Hematopoietic multipotent progenitor cell treated with erythropoietin and hydrocortisone succinate and interleukin-3 and kit ligand, for 17 days (in vitro differentiated cells): ENCODE measurements at places on chromosomes 13 and 19.

DNA sequence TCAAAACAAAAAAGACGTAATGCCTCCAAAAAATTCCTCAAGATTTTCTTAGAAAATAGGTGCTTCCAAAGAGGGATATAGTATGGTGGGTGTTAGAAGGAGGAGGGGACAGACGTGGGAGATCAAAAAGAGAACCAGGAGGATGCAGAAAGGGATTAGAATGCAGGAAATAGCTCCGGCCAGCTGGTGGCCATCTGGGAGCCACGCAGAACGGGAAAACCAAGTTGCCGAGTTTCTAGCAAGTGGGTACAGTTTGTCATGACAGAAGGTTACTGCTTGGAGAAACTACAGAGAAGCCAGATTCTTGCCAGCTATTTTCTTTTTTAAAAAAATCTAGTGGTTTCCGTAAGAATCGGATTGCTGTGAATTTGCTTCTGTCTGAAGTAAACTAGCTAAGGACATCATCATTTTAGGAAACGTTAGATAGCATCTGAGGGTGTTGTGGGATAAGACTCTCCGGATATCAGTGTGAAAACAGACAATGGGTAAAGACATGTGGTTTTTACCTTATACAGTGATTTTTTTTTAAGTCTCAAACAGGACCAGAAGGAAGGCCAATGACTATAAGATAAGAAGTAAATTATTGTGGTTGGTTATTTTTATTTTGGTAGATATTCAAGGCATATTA, 104.9 kb downstream of the HSPH1 start:
- DNase-seq = no peak

DNA sequence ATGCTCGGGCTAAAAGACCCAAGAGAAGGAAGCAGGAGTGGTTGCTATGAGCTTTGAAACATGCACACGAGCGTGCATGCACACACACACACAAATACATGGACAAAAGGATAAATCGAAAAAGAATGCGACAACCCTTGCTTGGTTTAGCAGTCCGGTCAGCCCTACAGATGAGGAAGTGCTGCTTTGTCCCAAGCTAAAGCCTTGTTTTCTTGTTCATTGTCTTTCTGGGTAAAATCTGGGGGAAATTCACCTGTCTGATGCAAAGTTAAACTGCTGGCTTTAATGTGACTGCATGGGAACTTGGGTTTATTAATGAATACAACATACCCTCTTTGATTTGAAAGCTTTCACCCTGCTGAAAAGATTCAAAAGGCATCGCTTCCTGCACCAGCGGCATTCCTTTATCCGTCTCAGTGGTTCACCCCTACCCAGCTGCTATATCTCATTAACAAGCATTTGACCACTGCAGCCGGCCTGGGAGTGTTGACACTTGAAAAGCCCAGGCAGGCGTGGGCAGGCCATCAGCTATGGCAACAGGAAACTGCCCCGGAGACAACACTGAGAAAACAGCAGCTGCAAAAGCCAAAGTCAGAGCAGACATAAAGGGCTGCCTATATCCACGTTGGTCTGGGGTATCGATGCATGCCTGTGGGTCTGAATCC, 301.7 kb downstream of the NDFIP2 start:
- DNase-seq = no peak

DNA sequence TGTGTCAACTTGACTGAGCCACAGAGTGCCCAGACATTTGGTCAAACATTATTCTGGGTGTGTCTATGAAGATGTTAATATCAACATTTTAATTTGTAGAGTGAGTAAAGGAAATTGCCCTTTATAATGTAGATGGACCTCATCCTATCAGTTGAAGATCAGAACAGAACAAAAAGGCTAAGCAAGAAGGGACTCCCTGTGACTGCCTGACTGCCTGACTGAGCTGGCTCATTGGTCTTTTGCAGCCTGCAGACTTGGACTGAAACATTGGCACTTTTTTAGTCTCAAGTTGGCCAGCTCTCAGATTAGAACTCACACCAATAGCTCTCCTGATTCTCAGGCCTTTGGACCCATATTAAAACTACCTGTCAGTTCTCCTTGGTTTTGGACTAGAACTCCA, 600.4 kb upstream of the SLITRK6 start:
- no peak for DNase-seq

GRCh38 chr13:46860722-46861121, 36.1 kb downstream of the HTR2A start:
- DNase-seq = no peak

DNA sequence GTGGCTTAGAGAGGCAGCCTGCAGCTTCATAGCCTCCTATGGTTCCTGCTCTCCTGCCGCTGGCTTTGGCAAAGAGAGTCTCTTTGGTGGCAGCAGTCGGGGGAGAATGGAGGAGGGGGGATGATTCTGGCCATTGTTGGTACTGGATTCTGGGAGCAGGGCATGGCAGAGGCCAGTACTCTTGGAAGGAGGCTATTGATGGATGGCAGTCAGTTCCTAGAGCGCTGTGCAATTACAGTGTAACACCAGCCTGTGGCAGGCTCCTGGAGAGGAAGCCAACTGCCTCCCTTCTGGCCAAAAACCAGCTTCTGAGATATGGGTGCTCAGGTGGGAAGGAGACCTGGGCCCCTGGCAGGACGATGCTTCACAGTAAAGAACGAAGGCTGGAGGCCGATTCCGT, 47.9 kb upstream of the TMTC4 start:
- no peak for DNase-seq

GRCh38 chr13:26921918-26922317, 161.3 kb upstream of the GPR12 start:
- no peak for DNase-seq

GRCh38 chr19:3179739-3180293, 1.2 kb downstream of the S1PR4 start:
- DNase-seq = peak; percentile 14

DNA sequence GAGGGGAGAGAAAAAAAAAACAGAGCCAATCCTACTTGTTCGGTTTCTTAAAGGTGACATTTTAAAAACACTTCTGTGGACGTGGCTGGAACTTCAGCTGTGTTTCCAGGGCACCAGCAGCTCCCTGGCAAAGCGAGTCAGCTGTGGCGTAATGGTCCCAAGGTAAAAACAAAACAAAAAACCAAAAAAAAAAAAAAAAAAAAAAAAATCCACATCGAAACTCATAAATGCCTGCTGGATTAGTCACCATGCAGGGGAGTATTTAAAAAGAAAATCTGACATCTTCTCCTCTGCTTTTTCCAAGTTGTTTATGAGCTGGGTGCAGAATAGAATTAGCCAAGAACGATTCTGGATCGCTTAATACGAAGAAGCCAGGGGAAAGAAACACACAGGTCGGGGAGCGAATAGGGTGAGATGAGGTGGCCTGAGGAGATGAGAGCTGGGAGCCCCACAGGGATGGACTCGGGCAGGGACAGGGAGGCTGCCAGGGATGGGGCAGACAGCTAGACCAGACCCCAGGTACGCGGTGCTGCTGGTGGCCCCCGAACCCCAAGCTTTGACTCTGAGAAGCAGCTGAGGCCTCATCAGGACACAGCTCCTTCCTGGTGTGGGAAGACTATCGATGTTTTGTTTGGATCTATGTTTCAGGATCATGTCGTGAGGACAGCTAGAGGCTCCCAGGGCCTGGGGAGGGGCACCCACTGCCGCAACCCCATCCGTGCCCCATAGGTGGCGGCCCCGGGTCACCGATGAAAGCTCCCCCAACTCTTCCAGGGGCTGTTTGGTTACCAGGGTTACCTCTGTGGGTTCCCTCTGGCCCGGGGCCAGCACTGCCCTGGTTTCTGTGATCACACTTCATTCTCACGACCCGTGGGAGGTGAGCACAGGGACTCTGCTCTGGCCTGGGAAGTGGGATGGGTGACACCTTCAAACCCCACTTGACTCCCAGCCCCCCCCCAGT, 3.1 kb upstream of the CTXN1 start:
- peak; percentile 33 for DNase-seq

DNA sequence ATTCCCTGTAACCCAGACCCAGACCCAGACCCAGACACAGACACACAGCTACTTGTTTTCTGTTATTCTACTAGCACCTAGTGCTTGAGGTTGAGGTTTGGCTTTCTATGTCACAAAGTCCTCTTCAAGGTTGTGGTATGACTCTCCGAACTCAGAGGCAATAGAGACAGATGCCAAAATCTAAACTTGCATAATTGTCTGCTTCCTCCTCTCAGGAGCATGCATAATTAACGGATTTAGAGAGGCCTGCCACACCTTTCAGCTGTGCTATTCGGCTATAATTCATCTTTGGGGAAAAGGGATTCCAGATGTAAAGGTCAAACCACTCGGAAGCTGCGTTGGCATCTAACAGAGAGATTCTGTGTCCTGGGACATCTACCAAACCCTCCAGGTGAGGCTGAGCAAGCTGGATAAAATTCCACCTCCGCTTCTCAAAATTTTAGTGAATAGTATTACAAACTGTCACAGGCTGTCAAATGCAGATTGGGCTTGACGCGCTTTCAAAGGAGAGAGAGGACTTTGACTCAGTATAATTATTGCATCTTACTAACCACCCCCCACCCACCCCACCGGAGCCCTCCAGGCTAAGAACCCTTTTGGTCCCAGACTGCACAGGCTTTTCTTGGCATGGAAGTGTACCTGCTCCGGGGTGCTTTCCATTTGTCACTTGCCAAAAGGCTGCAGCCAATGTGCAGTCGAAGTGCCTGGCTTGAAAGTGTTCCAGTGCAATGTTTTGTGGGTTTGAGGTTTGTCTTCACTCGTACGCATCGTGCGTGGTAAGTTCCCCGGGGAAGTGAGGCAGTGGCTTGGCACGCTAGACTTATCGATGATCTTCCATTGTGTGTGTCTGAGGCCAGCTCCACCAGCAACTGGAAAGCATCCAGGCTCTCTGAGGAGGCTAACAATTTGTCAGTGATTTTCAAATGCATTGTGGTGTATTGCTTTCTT, 194.1 kb downstream of the TDRD3 start:
- no peak for DNase-seq

DNA sequence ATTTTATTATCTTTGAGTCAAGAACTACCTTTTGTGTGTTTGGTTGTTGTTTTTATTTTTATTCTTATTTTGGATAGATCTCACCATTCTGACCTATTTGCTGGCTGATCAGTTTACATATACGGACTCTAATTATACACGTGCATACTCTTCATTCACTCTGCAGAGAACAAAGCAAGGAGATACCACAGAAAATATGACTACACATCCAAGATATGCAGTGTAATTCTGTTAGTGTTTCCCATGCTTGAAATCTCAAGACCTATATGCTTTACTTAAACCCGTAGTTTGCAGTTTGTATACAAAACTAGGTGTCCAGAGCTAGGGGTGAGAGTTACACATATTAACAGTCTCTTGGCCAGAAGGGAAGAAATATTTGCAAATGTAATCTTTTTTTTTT, 205.5 kb downstream of the DCLK1 start:
- no peak for DNase-seq

GRCh38 chr13:64248371-64249065, 2832.9 kb upstream of the PCDH20 start:
- no peak for DNase-seq

GRCh38 chr13:19645000-19645399, 11.5 kb downstream of the MPHOSPH8 start:
- DNase-seq = no peak

DNA sequence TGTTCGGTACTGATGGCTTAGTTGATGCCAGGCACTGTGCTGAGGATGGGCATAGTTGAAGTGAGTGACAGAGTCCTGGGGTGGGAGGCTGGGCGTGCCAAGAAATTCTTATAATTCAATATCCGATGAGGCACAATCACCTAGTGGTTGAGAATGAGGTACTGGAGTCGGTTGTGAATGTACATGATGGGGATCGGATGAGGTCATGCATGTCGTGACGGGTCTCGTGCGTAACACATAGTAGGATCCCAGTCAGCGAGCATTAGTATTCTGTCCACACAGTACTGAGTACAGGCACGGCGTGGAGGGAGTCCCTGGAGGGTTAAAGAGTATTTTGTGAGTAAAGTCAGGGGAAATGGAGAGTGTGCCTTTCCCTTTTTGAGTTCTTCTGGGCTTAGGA, 2.8 kb downstream of the SAFB start:
- DNase-seq = no peak

- DNase-seq = no peak
Measured at GRCh38 chr19:4976401-4977298, 7.7 kb downstream of the KDM4B start.

DNA sequence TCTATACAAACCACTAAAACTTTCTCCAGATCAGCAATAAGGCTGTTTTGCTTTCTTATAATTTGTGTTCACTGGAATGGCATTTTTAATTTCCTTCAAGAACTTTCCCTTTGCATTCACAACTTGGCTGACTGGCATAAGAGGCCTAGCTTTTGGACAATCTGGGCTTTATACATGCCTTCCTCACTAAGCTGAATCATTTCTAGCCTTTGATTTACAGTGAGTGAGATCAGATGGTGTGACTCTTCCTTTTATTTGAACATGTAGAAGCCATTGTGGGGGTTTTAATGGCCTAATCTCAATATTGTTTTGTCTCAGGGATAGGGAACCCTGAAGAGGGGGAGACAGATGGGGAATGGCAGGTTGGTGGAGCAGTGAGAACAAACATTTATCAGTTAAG, 82.7 kb downstream of the FOXO1 start:
- no peak for DNase-seq

- DNase-seq = no peak
Measured at GRCh38 chr19:1014161-1015060, 6.5 kb downstream of the TMEM259 start.

DNA sequence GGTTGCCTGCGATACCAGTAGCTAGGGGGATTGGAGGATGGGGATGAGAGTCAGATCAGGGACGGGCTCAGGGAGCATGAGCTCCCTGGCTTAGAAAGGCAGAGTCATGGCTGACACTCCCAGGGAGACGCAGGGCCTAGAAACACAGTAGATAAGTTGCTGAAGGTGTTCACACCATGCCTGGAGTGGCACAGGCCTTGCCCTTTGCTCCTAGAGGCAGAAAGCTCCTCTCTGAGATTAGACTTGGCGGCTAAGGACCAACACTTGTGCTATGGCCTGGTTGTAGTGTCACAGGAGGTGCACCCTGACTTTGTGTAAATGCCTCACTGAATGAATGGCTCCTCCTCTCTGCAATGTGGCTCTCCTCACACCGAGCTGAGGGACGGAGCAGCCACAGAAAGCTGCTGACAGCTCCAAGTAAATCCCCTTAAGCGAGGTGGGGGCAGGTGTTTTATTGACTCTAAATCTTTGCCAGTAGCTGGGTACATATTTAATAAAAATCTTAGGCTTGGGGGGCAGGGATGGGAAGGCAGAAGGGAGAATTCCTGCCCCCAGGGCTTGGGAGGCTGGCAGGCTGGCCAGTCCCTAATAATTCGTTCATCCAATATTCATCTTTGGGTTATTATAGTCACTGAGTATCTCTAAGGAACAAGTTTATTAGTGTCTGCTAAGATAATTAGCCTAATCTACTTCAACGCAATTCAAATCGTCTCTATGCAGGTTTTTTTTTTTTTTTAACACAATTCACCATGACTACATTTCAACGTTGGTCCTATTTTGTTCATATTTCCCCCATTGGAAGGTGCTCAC, 54.9 kb downstream of the SIAH3 start:
- DNase-seq = no peak

- DNase-seq = peak; percentile 61
Measured at GRCh38 chr13:31909864-31910551, 121.6 kb upstream of the FRY start.
